ENCODE measurements at places on chromosomes 7 and 10.

GRCh38 chr10:49654036-49654693, 25.3 kb upstream of the C10orf53 start:
- no peak overlapping the region for H3K4me3 ChIP-seq
- H3K4me1 ChIP-seq, result no peaks in the 10 kb centered on the region
- H3K36me3 ChIP-seq, result no peaks in the 10 kb centered on the region
- H3K27me3 ChIP-seq, result no peaks in the 10 kb centered on the region

GRCh38 chr10:119495545-119495944, 47.0 kb downstream of the RGS10 start:
- DNase-seq, result no peak
- no peak overlapping the region for H3K27ac ChIP-seq
- peaks cover 29% of the 10 kb centered on the region for H3K4me1 ChIP-seq
- H3K27me3 ChIP-seq, result no peaks in the 10 kb centered on the region

DNA sequence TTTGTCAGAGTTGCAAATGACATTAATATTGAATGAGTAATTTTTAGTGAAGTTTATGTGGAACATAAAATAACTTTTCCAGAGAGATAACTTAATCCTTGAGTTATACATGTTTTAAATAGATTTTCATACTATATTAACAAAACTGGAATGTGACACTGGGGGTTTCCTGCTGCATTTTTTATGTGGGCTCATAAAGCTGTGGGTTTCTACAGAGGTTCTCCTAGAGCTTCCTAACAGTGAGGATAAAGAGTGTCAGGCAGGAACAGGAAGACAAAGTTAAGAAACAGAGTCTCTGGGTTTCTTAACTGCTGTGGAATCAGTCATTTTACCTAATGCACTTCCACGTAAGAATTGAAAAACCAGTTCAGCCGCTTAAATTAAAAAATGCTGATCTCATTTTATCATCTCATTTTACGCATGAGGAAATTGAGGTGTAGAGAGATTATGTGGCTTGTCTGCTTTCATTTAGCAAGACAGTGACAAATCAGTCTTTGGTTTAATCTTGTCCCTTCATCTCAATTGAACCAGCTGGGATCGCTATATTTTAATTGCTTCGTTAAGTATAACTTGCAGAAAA, 5.0 kb downstream of the CD36 start:
- no peaks in the 10 kb centered on the region for H3K4me1 ChIP-seq
- no peak for DNase-seq
- H3K36me3 ChIP-seq, result no peaks in the 10 kb centered on the region
- no peak overlapping the region for H3K27ac ChIP-seq
- no peak overlapping the region for H3K4me3 ChIP-seq
- no peaks in the 10 kb centered on the region for H3K27me3 ChIP-seq

- H3K36me3 ChIP-seq, result no peaks in the 10 kb centered on the region
- no peaks in the 10 kb centered on the region for H3K27me3 ChIP-seq
- H3K27ac ChIP-seq, result no peak overlapping the region
- DNase-seq, result no peak
These were observed 6.7 kb downstream of the KIAA1217 start for GRCh38 chr10:24215603-24216002.

- H3K27ac ChIP-seq, result no peak overlapping the region
- H3K4me3 ChIP-seq, result no peak overlapping the region
- H3K4me1 ChIP-seq, result no peaks in the 10 kb centered on the region
- H3K27me3 ChIP-seq, result no peaks in the 10 kb centered on the region
These were observed 490.8 kb downstream of the TNS3 start for GRCh38 chr7:47091141-47091540.

GRCh38 chr7:123993996-123994395, 38.9 kb downstream of the TMEM229A start:
- no peak overlapping the region for H3K4me3 ChIP-seq
- H3K4me1 ChIP-seq, result no peaks in the 10 kb centered on the region
- H3K27ac ChIP-seq, result no peak overlapping the region
- H3K36me3 ChIP-seq, result no peaks in the 10 kb centered on the region

DNA sequence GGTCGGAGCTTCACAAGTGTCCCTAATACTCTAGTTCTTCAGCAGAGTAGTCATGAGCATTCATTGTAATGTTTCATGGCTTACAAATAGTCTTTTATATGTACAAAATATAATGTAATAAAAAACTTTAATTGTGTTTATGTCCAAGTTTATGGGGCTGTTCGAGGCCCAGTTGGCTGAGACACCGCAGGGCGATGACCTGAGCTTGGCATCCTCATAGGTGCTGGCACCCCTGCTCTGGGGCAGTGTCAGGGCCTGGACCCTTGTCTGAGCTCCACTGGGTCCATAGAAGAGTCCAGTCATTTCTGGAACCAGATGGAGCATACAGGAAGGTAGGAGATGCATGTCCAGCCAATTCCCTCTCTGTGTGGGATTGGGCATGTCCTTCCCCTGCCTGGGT, 12.9 kb upstream of the ZMIZ1 start:
- H3K27ac ChIP-seq, result no peak overlapping the region
- H3K36me3 ChIP-seq, result no peaks in the 10 kb centered on the region
- H3K4me1 ChIP-seq, result peaks cover 29% of the 10 kb centered on the region
- H3K4me3 ChIP-seq, result no peak overlapping the region
